Activated naive CD4-positive, alpha-beta T cell treated with anti-CD3 and anti-CD28 coated beads, Interleukin-2, amount 50 U/mL, for 16 hours (primary cell): ENCODE measurements at places on chromosomes 7 and 10.
A peak's percentile ranks its signal among the peaks of the same experiment; 100 is the strongest.

DNA sequence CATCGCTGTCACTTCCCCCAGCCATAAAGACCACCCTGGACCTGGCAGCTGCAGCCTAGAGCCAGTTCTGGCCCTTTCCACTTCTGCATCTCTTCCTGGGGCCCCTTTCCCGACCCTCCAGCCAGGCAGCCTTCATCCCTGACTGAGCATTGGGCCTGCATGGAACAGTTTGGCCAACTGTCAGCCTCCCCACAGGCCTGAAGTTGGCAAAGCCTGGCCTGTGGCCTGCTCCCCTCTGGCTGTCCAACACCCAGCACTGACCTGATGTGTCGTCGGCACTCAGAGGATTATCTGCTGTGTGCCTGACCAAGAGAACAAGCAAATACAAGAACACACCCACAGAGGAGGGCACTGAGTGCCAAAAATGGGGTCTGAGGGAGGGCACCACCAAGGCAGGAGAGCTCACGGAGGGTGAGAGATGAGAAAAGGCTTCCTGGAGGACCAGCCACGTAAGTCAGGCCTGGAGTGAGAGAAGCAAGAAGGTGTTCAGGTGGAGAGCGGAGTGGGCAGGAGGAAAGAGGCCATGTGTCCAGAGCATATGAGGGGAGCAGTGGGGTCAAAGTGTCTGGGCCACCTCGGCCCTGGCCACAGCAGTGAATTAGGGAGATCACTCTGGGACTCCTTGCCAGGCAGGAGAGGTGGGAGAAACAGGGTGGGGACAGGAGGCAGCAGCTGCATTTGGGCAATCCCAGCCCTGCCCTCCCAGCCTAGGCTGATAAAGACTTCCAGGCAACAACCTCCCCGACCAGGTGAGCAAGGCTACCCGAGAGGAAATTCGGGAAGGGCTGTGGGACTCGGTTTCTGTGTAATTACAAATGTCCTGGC lies 4.5 kb downstream of the GPRIN2 start:
- DNase-seq, result peak; percentile 11

GRCh38 chr10:124420254-124420653 lies 1.5 kb upstream of the OAT start:
- no peak for DNase-seq

- no peak for DNase-seq
These were observed 78.5 kb upstream of the PCBD1 start for GRCh38 chr10:70966646-70967553.

GRCh38 chr10:55966101-55966500 lies 395.0 kb downstream of the ZWINT start:
- no peak for DNase-seq

DNA sequence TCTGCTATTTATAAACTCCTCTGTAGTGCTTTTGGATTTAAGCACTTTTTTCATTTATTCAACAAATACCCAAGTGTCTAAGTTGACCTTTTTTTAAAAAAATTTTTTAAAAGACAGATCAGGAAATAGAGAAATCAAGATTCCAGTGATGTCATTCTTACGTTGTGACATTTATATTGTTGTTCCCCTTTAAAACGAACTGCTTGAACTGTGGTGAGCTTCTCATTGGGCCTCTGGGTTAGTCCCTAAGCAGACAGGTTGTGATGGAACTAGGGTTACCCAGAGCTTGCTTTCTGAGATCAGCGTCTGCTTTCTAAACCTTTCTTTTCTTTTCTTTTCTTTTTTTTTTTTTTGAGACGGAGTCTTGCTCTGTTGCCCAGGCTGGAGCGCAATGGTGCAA lies 22.4 kb downstream of the GATA3 start:
- no peak for DNase-seq

DNA sequence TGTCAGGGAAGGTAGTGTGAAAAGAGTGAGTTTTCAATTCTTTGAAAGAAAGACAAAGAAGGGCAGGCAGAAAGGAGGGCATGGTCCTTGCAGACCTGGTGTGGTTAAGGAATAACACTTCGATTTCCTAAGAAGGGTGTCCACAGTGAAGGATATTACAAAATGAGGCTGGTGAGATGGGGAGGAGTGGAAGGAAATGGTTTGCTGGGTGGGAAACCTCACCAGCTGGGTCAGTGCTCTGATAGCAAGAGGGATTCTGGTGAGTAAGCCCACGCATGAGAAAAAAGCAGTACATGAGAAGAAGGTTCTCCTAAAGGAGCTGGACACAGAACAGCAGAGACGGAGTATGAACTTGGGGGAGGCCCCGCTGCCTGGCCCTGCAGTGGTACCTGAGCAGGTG lies 230.6 kb upstream of the PLXNA4 start:
- no peak for DNase-seq

GRCh38 chr7:47775238-47775637 lies 173.0 kb downstream of the PKD1L1 start:
- no peak for DNase-seq

DNA sequence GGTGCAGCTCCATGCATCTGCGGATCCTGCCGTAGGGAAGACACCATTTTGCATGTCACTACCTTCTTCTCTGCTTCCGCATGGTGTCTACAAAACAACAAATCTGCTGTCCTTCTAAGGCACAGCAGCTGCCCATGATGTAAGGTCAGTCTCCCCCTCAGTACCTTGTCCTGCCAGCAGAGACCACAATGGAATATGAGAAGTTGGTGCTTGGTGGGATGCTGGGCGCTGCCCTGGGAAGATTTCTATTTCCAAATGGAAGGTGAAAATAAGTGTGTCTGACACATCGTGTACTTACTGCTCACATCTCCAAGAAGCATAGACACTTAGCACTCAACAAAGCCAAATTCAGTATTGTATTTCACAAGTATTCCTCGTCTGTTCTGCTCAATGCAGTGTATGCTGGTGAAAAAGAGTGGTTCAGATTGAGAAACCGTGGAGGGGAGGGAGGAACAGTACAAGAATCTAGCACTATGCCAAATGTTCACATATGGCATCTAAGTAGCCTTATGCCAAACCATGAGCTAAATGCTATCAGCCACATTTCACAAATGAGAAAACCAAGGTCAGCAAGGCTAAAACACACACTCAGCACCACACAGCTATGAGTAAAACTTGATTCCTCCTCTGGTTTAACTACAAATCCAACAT lies 95.0 kb downstream of the GRB10 start:
- DNase-seq, result no peak

- DNase-seq, result no peak
These were observed 73.6 kb upstream of the AMPH start for GRCh38 chr7:38704751-38705150.

- no peak for DNase-seq
These were observed 92.1 kb upstream of the PODXL start for GRCh38 chr7:131648491-131648890.

GRCh38 chr10:77267703-77268675 lies 369.6 kb downstream of the KCNMA1 start:
- no peak for DNase-seq

DNA sequence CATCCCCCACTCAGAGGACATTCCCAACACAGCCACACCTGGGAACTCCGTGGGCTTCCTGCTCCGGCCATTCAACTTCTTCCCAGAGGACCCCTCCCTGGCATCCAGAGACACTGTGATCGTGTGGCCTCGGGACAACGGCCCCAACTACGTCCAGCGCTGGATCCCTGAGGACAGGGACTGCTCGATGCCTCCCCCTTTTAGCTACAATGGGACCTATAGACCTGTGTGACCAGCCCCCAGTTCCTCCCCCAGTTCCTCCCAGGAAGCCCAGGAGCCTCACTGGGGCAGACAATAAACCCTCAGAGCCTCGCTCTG lies 8.6 kb downstream of the AOC1 start:
- no peak for DNase-seq

- DNase-seq, result no peak
These were observed 72.0 kb downstream of the MICALL2 start for GRCh38 chr7:1387261-1387660.

DNA sequence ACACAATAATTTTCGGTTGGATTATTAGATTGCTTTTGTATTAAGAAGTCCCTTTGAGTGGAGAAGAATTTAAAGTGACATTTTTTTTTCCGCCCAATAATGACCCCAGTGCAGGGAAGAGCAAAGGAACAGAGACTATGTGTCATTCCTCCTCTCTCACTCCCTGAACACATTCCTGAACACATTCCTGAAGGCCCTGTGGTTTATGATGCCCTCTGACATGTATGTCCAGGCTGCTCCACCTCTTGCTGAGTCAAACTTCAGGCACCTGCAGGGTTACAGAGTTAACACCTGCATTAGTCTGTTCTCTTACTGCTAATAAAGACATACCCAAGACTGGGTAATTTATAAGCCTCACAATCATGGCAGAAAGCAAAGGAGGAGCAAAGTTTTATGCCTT lies 704.0 kb upstream of the LRRN3 start:
- no peak for DNase-seq

DNA sequence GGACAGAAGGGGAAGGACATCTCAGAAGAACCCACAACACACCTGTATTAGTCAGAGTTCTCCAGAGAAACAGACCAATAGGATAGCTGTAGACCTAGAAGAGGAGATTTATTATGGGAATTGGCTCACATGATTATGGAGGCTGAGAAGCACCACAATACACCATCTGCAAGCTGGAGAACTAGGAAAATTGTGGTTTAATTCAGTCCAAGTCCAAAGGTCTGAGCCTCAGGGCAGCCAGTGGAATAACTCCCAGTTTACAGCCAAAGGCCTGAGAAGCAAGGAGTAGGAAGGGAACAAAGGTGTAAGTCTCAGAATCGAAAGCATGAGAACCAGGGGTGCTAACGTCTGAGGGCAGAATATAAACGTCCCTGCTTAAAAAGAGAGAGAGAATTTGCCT lies 99.6 kb upstream of the AUTS2 start:
- DNase-seq, result no peak

- DNase-seq, result no peak
These were observed 25.4 kb downstream of the KNDC1 start for GRCh38 chr10:133185421-133185820.

DNA sequence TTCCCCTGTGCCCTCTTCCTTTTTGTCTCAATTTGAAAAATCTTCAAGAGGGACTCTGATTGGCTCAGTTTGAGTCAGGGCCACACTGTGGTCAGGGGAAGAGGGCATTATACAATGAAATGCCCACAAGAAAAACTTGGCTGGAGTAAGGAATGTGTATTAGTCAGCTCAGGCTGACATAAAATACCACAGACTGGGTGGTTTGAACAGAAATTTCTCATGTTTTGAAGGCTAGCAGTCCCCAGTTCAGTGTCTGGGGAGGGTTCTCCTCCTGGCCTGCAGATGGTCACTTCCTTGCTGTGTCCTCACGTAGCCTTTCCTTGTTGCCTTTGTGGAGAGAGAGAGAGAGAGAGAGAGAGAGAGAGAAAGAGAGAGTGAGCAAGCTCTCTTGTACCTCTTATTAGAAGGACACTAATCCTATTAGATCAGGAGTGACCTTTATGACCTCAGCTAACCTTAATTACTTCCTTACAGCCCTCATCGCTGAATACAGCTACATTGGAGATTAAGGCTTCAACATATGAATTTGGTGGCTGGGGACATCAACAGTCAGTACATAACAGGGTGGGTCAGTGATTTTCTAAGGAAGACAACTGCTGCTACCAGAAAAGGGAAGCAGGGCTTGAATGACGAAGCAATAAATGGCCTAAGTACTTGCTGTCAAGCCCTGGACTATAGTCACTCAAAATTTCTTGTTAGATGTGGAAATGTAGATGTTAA lies 25.8 kb upstream of the FAM13C start:
- DNase-seq, result no peak

- no peak for DNase-seq
These were observed 25.3 kb upstream of the C10orf95 start for GRCh38 chr10:102476466-102477141.

DNA sequence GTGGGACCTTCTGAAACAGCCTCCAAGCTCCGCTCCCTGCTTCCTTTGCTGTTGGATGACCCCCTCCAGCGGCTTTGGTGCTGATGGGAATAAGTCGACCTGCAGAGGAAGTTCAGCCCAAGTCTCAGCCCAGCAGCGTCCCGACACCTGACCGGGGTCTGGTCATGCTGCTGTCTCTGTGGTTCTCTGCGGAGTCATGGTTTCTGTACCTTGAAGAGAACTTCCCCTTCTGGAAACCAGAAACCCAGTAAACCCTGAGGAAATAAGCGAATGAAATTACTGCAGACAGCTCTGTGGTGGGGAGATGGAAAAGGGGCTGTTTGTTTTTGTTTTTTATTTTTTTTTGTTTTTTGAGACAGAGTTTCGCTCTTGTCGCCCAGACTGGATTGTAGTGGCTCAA lies 18.3 kb upstream of the ZNF12 start:
- no peak for DNase-seq
